NCI-H1930 (cell line): ENCODE measurements at places on chromosomes 6 and 20.
A peak's percentile ranks its signal among the peaks of the same experiment; 100 is the strongest.

GRCh38 chr6:53263917-53264316 is 84.8 kb downstream of the ELOVL5 start:
- no peak for DNase-seq

- DNase-seq: peak; percentile 27
Measured at GRCh38 chr20:46520976-46521579, 7.7 kb upstream of the ZNF334 start.

DNA sequence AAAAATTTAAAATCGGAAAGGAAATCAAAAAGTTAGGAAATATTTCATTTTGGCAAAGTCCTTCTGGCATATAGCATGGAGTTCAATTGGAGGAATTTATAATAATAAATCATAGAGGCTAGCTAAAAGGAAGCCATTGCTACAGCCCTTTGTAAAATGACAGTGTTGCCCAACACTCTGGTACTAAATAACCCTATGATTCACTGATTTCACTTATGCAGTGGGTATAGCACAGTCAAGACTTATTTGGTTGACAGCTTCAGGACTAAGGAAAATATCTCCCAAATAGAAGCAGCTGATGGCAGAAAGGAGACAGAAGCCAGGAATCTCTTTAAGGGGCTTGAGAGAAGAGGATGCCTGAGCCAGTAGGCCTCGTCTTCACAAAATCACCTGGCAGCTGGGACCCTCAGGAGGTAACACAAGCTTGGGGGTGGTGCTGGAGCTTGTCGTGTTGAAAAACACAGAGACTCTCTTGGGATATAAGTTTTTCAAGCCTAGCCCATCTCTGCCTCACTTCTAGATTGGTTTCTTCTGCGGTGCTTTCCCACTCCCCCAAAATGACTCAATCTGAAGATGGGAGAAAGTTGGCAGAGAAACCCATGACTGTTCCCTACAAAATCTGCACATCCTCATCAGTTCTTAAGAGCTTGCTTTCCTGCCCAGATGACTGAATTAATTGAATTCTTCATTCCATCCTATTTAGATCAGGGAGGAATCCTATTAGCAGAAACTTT is 38.4 kb upstream of the EYA4 start:
- DNase-seq: no peak

DNA sequence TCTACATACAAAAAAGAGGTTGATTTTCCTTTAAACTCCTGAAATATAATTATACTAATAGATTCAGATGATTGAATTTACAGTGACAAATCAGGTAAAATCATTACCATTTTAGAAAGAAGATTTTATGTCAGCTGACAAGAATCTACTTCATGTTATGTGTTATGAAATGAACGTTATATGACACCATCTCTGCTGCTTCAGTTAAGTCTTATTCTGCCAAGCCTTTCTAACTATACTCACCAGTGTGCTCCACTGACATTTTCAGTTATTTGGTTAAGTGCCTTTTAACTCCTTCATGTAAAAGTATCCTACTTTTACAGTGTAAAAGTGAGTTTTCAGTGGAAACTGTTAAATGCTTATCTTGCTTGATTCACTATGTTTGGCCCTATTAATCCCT is 80.4 kb downstream of the RWDD2A start:
- no peak for DNase-seq

DNA sequence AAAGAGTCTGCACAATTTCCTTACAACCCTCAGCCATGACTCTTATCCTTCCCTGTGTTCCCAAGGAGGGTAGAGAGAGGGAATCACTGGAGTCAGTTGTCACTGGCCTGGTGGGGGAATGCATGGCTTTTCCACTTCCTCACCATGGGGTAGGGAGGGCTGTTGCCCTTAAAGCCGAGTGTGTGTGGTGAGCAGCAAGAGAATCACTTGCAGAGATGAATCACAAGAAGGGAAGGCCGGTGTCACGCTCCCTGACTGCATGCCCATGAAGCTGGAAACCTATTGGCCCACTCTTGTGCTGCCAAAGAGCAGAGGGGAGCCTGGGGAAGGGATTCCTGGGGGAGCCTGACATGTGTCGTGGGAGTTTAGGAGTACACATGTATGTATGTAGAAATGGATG is 18.1 kb upstream of the BMP6 start:
- DNase-seq: no peak

- no peak for DNase-seq
Measured at GRCh38 chr6:98932381-98932780, 15.4 kb downstream of the FBXL4 start.

- no peak for DNase-seq
Measured at GRCh38 chr6:159196430-159196975, 27.3 kb downstream of the FNDC1 start.

DNA sequence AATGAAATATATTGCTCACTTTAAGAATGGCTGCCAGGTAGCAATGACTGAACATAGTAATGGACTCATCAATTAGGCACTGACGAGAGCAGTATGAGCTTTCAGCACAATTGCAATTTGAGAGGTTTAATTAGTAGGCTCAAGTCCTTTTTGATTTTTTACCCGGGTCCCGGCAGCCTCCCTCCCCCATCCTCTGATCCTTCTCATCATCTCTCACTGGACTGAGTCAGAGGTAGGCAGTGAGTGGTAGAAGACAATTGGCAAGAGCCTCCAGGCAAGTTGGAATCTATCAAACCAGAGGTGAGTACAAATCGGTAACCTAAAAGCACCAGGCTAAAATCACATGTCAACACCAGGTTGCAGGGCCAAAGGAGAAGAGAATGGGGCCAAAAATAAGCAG is 107.9 kb downstream of the DCDC2 start:
- DNase-seq: no peak

- DNase-seq: no peak
Measured at GRCh38 chr20:9660236-9660868, 146.0 kb downstream of the LAMP5 start.

DNA sequence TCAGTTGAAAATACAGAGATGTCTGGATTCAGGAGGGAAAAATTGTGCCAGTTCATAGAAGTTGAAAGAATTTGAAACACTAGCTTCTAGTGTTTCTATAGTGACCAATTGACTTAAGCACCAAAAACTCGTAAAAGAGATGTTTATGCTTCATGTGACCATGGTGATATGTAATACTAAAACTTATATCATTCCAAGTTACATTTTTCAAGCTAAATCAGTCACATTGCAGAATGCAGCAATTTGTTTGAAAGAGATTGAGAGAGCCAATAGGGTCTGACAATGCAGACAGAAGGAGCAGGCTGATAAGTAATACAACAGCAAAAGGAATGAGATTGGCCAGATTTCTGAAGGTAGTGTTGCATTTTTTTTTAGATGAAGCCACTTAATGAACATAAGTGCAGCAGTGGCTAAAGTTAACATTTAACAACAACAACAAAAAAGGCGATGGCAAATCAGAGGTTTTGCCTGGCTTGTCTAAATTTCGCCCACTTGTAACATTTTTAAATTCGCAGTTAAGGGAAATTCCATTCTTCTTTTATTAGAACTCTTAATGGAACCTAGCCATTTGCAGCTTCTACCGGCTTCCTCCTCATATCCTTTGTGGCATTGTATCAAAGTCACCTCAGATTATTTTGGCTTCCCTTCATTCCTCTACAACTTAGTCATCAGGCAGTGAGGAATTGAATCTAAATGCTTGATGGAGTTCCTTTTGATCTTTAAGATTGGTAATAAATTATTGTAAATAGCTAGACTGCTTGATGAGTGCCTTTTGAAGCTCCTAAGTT is 484.0 kb upstream of the SOX4 start:
- no peak for DNase-seq

DNA sequence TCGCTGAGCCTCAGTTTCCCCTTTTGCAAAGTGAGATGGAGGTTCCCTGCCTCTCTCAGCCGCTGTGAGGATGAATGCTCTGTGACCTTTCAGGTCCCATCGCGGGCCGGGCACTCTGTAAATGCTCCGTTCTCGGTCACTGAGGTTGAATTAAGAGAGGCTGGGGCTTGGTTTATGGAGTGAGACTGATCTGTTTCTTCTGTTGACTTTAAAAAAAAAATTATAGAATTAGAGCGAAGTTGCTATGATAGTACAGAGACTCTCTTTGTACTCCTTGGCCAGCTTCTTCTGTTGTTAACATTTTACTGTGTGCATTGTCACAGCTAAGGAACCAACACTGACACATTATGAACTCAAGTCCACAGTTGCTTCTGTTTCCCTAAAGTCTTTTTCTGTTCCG is 64.4 kb downstream of the ADNP start:
- DNase-seq: no peak

GRCh38 chr6:46642928-46643751 is 9.5 kb downstream of the CYP39A1 start:
- DNase-seq: no peak

DNA sequence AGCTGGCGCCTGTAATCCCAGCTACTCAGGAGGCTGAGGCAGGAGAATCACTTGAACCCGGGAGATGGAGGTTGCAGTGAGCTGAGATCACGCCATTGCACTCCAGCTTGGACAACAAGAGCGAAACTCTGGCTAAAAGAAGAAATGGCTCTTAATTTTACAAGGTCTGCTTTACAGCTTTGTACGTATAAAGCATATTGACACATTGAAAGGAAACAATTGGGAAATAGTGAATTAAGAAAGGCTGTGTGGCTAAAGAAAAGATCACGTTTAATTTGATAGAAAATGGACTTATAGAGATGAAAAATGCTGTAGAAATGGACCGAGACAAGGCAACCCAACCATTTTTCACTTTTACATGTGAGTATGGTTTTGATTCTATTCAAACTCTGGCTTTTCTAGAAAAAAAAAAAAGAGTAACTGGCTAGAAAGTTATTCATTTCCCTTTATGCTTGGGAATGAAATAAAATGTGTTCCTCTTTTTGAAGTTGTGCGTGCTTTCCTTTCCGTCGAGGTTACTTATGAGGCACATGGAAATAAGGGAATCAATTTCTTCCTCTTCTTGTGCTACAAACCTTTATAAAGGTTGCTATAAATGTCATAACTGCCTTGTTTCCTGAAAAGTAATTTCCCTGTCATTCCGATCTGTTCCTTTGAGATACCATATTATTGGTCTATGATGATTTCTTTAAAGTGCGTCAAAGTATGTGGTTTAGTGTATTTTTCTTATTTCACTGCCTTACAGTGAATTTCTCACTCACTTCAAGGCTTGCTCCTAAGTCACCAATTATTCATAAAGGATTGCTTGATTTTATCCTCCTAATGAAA is 29.4 kb downstream of the PFDN4 start:
- DNase-seq: no peak

DNA sequence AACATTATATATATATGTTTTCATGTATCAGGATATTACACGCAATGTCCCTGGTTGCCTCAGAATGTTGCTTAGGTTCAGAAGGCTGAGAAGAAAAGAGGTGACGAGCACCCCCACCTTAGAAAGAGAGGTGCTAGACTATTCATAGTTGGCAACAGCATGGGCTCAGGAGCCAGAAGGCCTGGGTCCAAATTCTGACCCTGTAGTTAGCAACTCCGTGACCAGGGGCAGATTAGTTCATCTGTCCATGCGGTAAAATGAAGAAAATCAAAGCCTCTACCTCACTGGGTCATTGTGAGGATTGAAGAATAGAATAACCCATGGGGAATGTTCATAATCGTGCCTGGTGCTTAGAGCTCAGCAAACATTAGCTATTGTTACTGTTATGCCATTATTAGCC is 5.4 kb upstream of the SIRT5 start:
- no peak for DNase-seq

GRCh38 chr6:104689551-104690205 is 170.0 kb downstream of the HACE1 start:
- no peak for DNase-seq

GRCh38 chr6:35151466-35151865 is 10.3 kb upstream of the TCP11 start:
- no peak for DNase-seq

GRCh38 chr6:119207971-119208725 is 129.7 kb upstream of the FAM184A start:
- no peak for DNase-seq

DNA sequence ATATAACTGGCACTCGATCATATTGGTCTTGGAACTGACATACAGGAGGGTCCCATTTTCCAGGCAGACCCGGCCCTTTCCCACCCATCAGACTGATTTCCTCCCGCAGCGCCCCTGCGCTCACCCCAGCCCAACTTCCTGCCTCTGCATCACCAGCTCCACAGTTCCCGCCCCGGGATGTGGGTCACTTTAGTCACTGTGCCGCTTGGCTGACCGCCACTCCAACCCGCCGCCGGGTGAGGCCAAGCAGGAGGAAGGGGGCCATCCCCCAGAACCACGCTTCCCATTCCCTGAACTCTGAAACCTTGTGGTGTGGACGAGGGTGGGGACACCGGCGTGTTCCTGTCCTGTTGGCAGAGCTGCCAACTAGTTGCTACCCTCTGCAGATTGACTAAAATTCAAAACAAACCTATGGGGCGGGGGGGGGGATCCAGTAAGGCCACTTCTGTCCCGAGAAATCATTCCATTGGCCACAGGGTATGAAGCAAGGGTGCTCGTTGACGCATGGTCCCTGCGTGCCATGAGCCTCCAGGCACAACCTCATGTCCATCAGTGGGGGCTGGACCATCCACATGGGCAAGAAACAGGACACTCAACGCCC is 12.3 kb downstream of the TGM2 start:
- DNase-seq: no peak

DNA sequence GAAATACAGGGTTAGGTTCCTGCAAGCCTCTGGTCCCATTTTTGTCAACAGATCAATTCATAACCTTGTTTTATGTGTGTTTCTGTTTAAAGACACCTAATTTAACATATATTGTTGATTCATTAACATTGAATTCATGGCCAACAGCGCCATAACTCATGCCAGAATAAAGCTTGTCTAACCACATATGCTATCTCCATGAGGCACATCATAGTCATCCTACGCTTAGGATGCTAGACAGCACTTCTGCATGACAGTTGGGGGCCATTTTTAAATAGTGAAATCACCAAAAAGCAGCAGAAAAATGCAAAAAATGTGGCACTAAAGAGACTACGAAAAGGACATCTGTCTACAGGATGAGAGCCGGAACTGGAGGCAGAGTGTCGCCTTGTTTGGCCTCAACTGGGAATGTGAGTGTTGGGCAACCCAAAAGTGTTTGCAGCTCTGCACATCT is 37.9 kb downstream of the TRAM2 start:
- no peak for DNase-seq

GRCh38 chr20:13960525-13960924 is 29.9 kb downstream of the SEL1L2 start:
- no peak for DNase-seq

GRCh38 chr6:124002377-124003081 is 198.9 kb downstream of the NKAIN2 start:
- no peak for DNase-seq

DNA sequence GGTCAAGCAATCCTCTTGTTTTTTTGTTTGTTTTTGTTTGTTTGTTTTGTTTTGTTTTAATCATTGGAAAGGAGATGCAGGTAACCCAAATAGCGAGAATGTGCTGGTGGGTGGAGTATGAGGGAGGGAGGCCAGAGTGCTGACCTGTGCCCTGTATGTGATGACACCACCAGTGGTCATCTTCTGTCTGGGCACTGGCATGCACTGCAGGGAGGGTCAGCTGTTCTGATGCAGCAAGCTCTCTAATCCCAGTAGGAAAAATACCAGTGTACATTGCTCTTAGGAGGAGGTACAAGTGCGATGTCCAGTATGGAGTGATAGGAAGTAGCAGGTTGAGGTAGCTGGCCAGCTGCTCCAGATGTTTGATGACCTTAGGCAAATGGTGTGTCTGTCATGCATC is 2.9 kb upstream of the CST1 start:
- DNase-seq: no peak
